ENCODE measurements at places on chromosomes 7 and 10. TPM values are rescaled to one million over a fixed set of nuclear protein-coding genes. Genes with fewer than 3 reads are reported as not detected.

PCDH15 gene
- 5.1 TPM for polyA plus RNA-seq

MBL2 gene
- not detected for polyA plus RNA-seq

TRPV5 gene
- polyA plus RNA-seq = 0.83 TPM

DNA sequence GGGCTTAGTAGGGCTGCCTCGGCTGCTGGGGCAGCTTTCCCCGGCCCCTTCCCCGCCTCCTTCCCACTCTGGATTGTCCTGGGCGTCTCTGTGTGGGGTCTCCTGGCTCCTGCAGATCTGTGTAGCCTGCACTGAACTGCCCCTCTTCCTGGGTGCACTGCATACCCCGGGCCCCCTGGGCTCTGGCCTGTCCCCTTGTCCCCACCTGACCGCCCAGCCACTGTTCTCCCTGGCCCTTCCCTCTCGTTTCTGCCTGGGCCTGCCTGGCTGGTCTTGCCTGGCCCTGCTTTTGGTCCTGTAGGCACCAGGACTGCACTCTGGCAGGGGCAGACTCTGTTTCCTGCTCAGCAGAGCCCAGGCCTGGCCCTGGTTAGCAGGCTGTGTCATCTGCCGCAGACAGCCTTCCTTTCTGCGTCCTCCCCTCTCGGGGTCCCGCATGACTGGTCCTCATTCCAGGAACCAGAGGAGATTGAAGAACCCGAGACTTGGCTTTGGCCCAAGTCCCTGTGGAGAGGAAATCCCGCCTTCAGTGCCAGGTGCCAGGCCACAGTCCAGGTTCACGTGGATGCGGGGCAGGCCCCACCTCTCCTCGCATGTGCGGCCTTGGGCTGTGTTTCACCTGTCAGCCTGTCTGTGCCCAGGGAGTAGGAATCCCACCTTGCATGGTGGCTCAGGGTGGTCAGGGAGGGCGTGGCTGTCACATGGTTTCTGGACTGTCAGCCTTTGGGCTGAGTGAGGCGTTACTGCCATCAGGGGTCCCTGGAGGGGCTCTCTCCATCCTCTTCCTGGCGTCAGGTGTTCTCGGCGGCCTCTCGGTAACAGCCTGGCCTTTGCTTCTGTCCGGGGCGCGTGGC is 9.2 kb downstream of the INPP5A start:
- DNase-seq = no peak

- no peak for DNase-seq
These were observed 80.2 kb downstream of the RBM20 start for GRCh38 chr10:110724116-110724921.

All from right renal cortex interstitium (tissue), 3 donors.